Stimulated activated CD4-positive, alpha-beta T cell treated with anti-CD3 and anti-CD28 coated beads, Interleukin-15, amount 100 ng/mL, for 48 hours (primary cell): ENCODE measurements at places on chromosomes 5 and 9.

DNA sequence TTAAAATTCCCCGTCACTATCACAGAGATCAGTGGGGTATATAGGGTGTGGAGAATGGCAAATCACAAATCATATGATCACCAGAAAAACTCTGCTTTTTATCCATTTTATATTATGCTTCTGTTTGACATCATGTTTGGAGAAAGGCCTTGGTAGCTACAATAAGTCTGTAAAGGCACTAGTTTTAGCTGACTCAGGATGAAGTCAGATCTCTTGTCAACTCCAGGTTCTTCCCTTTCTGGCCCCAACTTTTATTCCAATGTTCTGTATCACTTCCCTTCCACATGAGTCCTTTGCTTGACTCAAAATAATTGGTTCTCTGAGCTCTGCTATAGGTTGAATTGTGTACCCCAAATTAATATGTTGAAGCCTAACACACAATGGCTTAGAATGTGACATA lies 484.9 kb downstream of the PTPRD start:
- DNase-seq: no peak

DNA sequence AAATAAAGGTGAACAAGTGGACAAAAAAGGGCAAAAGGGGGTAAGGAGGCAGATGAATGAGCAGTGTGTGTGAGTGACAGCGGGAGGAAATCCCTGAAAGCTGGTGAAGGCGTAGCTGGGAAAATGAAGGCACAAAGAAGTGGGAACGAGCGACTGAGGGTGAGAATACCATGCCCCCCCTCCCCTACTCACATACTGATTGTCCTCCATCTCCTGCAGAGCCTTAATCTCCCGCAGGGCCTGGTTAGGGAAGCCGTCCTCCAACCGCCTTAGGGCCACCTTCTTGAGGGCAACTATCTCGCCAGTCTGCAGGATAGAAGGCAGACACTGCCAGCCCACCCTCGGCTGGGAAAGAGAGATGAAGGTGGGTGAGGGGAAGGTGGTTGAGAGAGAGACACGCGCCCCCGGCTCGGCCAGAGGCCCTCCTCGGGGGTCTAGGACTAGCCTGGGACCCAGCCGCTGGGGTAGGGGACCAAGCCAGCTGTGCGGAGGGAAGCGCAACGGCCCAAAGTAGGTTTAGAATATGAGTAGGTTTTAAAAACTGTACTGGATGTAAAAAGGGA lies 522 bp downstream of the CDK20 start:
- no peak for DNase-seq

GRCh38 chr5:39986614-39987013 lies 561.8 kb upstream of the DAB2 start:
- no peak for DNase-seq

DNA sequence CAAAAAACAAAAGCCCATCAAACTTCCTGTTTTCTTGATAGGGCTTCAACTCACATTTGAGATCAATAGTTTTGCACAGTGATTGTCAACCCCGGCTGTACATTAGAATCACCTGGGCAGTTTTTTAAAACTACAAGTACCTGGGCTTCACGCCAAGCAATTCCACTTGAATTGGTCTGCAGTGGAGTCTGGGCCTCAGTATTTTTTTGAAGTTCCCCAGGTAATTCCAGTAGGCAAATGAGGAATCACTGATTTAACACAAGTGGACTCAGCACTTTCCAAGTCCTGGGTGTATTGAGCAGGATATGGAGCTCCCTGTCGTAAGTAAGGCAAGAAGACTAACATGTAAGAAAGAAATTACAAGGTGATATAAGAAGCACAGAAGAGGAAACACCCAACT lies 14.8 kb upstream of the SMIM15 start:
- no peak for DNase-seq

DNA sequence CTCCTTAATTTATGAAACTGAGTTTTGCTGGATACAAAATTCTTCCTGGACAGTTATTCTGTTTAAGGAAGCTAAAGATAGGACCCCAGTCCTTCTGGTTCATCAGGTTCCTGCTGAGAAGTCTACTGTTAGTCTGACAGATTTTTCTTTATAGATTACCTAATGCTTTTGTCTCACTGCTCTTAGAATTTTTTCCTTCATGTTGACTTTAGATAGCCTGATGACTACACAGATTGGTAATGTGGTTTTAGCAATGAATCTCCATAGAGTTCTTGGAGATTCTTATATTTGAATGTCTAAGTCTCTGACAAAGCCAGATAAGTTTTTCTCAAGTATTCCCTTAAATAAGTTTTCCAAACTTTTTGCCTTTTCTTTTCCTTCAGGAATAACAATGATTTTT lies 419.7 kb downstream of the CDH10 start:
- no peak for DNase-seq
